ENCODE measurements at places on chromosomes 1 and 21.
A peak's percentile ranks its signal among the peaks of the same experiment; 100 is the strongest.

DNA sequence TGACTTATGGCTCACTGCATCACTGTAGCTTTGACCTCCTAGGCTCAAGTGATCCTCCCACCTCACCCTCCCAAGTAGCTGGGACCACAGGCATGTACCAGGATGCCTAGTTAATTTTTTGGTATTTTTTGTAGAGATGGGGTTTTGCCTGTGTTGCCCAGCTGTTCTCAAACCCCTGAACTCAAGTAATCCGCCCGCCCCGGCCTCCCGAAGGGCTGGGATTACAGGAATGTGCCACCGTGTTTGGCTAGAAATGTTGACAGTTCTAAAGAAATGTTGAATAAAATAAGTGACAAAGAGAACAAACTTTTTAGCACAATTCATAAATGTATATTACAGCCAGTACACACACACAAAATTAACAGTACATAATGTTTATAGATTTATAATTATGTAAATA lies 1586.1 kb downstream of the NCAM2 start:
- no peaks in the 10 kb centered on the region for H3K27me3 ChIP-seq
- no peak overlapping the region for H3K27ac ChIP-seq
- no peak overlapping the region for H3K4me3 ChIP-seq
- H3K36me3 ChIP-seq: no peaks in the 10 kb centered on the region
- DNase-seq: no peak

DNA sequence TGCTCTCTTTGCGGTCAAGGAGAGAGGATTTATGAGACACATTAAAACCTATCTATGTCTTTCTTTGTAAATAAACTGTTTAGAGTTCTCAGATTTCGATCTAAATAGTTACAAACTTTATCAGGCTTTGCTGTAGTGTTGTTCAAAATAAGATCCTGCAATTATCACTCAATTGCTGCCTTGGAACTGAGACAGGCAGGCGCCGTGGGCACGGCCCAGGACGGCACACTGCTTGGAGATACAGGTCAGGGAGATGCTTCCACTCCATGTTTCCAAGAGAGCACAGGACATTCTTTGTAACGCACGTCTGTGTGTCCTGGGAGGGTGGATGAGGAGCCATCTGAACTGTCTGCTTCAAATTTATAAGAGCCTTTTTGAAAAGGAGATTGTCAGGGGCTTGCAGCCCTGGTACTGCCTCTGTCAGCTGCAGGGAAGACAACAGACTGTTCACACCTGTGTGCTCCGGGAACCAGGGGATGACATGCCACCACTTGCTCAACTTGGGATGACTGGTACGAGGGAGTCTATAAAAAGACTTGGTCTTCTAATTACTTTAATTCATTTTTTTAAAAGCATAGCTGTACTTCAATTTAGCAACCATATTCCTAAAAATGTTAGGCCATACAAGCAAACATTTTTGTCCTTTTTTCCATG lies 472.9 kb upstream of the RUNX1 start:
- no peak overlapping the region for H3K4me3 ChIP-seq
- H3K36me3 ChIP-seq: no peaks in the 10 kb centered on the region
- no peak overlapping the region for H3K27ac ChIP-seq

DNA sequence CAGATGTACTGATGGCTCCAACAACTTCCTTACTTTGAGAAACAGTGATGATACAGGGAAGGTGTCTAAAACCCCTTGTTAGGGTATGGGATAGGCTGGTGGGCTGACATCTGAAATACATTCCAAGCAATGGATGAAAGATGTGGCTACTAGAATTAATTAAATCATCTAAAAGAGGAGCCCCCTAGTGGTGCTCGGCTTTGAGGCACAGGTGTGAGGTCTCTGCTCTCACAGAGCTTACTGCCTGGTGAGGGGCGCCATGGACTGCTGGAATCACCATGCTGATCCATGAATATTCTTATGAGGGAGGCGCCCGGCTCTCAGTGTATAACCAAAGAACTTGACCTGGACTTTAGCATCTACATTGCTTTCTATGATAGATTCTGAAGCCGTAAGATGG lies 48.5 kb downstream of the GNG4 start:
- no peak overlapping the region for H3K4me3 ChIP-seq
- DNase-seq: no peak
- no peaks in the 10 kb centered on the region for H3K36me3 ChIP-seq

DNA sequence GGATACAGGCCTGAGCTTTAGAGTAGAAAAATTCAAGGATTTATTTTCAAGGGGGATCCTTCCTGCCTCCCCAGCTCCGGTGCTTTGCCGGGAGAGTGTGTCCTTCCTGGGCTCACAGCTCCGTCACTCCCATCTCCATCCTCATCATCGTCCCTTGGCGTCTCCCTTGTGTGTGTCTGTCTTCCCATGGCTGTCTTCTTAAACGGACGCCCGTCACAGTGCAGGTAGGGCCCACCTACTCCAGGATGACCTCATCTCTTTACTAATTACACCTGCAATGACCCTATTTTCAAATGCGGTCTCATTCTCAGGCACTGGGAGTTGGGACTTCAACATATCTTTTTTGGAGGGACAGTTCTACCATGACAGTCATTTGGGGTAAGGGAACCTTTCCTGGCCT lies 320.3 kb upstream of the C1orf174 start:
- no peak for DNase-seq
- no peak overlapping the region for H3K4me3 ChIP-seq
- H3K4me1 ChIP-seq: no peaks in the 10 kb centered on the region
- no peak overlapping the region for H3K27ac ChIP-seq
- H3K27me3 ChIP-seq: no peaks in the 10 kb centered on the region
- no peaks in the 10 kb centered on the region for H3K36me3 ChIP-seq

DNA sequence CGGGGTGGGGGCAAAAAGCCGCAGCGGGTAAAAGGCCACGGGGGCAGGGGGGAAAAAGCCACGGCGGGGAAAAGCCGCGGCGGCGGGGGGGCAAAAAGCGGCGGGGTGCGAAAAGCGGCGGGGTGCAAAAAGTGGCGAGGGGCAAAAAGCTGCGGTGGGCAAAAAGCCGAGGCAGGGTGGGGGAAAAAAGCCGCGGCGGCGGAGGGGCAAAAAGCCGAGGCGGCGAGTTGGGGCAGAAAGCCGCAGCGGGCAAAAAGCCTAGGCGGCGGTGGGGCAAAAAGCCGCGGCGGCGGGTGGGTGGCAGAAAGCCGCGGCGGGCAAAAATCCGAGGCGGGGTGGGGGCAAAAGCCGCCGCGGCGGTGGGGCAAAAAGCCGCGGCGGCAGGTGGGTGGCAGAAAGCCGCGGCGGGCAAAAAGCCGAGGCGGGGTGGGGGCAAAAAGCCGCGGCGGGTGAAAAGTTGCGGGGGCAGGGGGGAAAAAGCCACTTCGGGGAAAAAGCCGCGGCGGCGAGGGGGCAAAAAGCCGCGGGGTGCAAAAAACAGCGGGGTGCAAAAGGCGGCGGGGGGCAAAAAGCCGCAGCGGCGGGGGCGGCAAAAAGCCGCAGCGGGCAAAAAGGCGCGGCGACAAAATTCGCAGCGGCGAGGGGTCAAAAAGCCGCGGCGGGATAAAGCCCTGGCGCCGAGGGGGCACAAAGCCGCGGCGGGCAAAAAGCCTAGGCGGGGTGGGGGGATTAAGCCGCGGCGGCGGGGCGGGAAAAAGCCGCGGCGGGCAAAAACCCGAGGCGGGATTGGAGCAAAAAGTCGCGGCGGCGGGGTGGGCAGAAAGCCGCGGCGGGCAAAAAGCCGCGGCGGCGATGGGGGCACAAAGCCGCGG lies 3901.2 kb downstream of the SRGAP2C start:
- no peak for DNase-seq
- no peaks in the 10 kb centered on the region for H3K27me3 ChIP-seq
- H3K36me3 ChIP-seq: no peaks in the 10 kb centered on the region
- H3K27ac ChIP-seq: no peak overlapping the region
- no peak overlapping the region for H3K4me3 ChIP-seq

- no peaks in the 10 kb centered on the region for H3K4me1 ChIP-seq
- no peak overlapping the region for H3K4me3 ChIP-seq
- H3K27me3 ChIP-seq: no peaks in the 10 kb centered on the region
- DNase-seq: no peak
These were observed 169.8 kb upstream of the DUSP10 start for GRCh38 chr1:221911714-221912113.

DNA sequence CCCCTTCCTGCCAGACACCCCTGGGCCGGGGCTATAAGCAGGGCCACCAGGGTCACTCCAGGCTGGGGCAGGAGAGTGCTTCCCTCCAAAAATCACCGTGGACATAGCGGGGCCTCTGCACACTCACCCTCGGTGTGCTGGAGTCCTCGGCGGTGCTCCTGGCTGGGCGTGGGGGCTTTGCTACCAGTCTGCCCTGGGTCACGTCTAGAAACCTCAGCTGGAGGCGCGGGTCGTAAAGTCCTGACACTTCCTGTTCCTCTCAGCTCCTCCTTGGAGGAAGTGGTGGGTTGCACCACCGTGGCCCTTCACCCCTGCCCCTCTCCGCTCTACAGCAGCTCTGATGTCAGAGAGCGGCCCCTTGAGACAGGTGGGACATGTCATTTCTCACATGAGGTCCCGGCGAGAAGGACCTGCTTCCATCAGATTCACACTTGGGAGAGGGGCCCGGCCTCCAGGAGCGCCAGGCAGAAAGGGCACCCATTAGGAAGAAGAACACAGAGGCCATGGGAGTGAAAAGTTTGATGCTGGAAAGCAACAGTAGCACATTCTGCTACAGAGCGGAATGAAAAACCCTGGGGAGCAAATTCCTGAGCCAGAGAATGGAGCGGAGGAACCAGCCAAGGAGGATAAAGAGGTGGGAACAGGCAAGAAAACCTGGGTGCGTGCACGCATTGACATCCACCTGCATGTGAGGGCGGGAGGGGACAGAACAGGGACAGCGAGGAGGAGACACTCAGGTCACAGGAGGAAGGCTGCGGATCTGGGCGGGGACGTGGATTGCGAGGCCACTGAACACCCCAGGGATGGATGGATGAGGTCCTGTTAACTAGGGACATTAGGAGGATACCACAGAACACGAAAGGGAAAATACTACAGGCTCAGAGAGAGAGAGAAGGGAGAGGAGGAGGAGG lies at the start of gene ITGB2:
Gene ITGB2 (minus strand): TSS at position 206 of the 911 bp plus-strand sequence. CDS start 10,117 bp downstream, outside the sequence.
- peaks cover 5% of the 10 kb centered on the region for H3K36me3 ChIP-seq
- DNase-seq: peak; percentile 42
- H3K27ac ChIP-seq: peak within 1 kb of the TSS; percentile 74
- no peaks in the 10 kb centered on the region for H3K27me3 ChIP-seq
- peak within 1 kb of the TSS; percentile 87 for H3K4me3 ChIP-seq

DNA sequence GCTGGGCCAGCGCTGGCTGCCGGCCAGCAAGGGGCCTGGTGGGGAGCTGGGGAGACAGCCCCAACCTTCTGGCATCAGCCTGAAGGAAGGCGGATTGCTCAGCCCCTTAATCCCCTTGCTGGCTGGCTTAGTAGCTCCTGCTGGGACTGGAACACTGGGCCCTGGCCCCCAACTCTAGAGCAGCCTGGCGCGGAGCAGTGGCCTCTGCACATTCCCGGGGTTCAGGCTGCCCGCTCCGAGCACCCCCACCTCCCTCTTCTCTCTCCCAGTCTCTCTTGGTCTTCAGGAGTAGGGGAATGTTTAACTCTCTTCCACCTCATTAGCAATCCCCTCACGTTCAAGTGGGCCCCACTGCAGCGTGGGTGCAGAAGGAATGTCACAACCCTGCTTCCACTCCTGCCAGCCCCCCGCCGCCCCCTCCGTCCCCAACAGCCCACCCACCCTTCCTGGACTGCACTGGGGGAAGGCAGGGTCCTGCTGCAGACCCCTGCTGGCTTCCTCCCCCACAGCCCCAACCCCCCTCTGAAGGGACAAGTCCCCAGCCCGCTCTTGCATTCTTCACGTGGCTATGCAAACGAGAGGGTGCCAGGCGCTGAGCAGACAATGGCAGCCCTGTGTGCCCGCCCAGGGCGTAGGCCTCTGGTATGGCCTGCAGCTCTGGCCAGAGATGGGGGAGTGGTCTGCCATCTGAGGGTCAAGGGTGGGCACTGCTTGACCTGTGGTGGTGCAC lies 980 bp upstream of the CLDN19 start:
- H3K36me3 ChIP-seq: peaks cover 2% of the 10 kb centered on the region
- no peaks in the 10 kb centered on the region for H3K27me3 ChIP-seq
- H3K4me3 ChIP-seq: no peak overlapping the region

GRCh38 chr1:56534130-56534651 lies 45.2 kb downstream of the PLPP3 start:
- H3K27me3 ChIP-seq: no peaks in the 10 kb centered on the region
- no peak overlapping the region for H3K4me3 ChIP-seq
- no peaks in the 10 kb centered on the region for H3K4me1 ChIP-seq
- H3K36me3 ChIP-seq: no peaks in the 10 kb centered on the region
- no peak overlapping the region for H3K27ac ChIP-seq
- DNase-seq: no peak

DNA sequence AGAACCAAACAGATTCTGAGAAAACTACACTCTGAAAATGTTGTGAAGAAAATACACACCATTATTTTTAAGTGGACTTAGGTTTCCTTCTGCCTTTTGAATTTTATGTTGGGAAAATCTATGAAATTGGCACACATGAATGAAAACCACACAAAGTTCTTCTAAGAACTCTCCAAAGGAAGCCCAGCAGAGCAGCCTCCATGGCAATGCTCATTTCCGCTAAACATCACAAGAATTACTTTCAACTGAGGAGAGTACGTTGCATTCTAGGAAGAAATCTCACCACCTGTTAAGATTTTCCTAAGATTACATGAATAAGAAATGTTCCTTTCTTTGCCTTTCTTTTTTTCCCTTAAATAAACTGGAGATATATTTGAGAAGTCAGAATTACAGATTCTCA lies 154.2 kb downstream of the BARHL2 start:
- H3K27ac ChIP-seq: no peak overlapping the region
- H3K36me3 ChIP-seq: no peaks in the 10 kb centered on the region
- H3K4me3 ChIP-seq: no peak overlapping the region
- H3K27me3 ChIP-seq: no peaks in the 10 kb centered on the region

DNA sequence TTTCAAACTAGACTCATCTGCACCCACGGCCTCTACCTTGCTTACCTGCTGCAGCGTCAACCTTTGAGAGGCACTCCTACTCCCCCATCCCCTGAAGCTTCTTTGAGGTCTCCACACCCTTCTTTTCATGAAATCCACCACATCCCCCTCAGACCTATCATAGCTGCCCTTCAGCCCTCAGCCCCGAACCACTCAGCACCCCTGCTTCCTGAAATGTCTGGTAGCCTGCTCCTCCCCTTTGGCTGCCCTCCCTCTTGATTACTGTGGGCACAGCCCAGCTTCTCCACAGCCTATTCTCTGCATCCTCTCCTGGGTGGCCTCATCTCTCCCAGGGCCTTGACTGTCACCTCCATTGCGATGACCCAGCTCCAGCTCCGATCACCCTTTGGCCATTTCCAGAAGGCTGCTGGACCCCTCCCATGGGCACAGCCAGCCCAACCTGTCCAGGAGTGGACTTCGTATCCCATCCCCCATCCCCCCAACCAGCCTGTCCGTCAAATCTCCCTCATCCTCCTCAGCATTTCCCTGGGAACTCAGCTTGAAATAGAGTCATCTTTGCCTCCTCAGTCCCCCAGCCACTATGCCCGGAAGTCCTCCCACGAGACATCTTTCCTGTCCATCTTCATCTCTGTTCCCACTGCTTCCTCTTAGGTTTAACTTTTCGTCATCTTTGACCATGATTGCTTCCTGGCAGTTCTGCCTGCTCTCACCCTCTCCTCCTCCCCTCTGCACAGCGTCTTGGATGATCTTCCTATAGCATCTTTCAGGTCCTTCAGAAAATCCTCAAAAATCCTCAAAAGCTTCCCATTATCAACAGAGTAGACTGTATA lies 6.1 kb upstream of the ADORA1 start:
- H3K27me3 ChIP-seq: peaks cover 4% of the 10 kb centered on the region
- H3K4me3 ChIP-seq: no peak overlapping the region
- no peaks in the 10 kb centered on the region for H3K4me1 ChIP-seq
- H3K36me3 ChIP-seq: no peaks in the 10 kb centered on the region

- H3K4me3 ChIP-seq: no peak overlapping the region
- H3K36me3 ChIP-seq: no peaks in the 10 kb centered on the region
- no peak for DNase-seq
These were observed 35.2 kb upstream of the NTPCR start for GRCh38 chr1:232915212-232915611.

- no peaks in the 10 kb centered on the region for H3K27me3 ChIP-seq
- DNase-seq: no peak
- no peak overlapping the region for H3K4me3 ChIP-seq
- no peak overlapping the region for H3K27ac ChIP-seq
- no peaks in the 10 kb centered on the region for H3K36me3 ChIP-seq
These were observed 85.7 kb downstream of the TGFB2 start for GRCh38 chr1:218430822-218431221.

Data from effector memory CD4-positive, alpha-beta T cell (primary cell).